ENCODE measurements at places on chromosomes 7 and 10. TPM values are rescaled to one million over a fixed set of nuclear protein-coding genes. Genes with fewer than 3 reads are reported as not detected.

DNA sequence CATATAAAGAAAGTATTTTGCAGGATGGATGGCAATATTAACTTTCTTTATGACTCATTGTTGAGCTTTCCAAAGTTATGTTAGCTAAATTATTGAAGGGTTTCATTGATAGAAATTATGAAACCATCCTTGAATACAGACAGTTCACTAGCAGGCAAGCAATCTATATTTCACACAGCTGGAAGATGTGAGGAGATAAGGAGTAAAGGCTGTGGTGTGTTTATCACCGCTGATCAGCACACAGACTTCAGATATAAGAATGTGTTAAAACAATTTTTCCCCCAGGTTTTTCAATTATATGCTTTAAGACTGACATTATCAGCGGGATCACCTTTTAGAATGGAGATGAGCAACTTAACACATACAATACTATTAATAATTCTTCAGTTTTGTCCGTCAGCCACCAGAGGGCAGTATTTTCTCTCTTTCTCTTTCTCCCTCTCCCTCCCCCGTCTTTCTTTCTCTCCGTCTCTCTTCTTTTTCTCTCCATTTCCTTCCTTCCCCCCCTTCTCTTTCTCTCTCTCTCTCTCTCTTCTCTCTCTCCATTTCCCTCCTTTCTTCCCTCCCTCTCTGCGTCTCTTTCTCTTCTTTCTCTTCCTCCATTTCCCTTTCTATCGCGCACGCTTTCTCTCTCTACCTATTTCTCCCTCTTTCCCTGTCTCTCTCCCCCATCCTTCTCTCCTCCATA is 62.9 kb upstream of the FAM171A1 start:
- DNase-seq: no peak

DNA sequence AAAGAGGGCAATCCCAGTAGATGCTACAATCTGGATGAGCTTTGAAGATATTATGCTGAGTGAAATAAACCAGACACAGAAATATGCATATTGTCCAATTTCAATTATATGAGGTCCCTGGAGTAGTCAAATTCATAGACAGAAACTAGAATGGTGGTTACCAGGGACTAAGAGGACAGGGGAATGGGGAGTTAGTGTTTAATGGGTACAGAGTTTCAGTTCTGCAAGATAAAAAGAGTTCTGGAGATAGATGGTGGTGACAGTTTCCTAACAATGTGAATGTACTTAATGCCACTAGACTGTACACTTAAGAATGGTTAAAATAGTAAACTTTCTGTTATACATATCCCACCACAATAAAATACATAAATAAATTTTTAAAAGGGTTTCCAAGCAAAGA is 236.6 kb downstream of the ELMO1 start:
- no peak for DNase-seq

GRCh38 chr10:69800109-69800508 is 1.6 kb upstream of the COL13A1 start:
- DNase-seq: peak; percentile 41

DNA sequence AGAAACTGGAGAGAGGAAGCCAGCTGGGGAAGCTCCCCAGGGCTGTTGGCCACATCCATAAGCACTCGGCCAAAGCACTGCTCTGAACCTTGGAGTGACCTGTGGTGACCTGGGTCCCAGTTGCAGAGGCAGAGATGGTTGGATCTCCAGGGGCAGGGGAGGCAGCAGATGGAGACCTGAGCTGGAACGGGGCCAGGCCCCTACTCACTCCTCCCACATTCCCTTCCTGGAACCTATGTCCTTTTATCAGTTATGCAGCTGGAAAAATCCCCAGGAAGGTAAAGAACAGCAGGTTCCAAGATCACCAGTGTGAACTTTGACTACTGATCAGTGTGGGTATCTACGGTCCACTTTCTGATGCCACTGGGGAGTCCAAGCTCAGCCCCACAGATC is 9.6 kb upstream of the PNLIPRP2 start:
- no peak for DNase-seq

DNA sequence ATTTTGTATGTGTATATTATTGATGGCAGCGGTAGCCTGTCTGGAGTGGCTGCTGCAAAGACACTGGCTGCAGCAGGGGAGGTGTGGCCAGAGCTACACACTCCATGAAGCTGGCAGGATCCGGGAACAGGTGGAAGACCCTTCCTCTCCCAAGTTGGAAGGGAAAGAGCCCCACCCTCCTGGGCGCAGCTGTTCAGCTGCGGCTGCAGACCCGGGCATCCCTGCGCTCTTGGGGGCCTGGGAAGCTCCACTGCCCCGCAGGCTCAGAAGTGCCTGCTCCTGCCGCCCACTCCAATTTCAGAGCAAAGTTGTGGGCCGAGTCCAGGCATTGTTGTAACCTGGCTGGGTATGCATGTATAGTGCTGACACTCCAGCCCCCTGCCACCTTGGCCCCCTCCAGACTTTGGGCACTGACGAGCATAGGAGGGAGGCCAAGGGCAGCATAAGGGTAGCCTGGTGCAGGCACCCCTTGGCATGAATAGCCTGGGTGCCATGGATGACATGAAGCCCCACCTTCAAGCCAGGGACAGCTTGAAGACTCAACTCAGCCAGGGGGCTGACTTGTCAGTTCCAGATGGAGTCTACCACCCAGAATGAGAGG is 90.7 kb upstream of the TMEM168 start:
- no peak for DNase-seq

GRCh38 chr10:17831341-17831740 is 22.2 kb downstream of the MRC1 start:
- no peak for DNase-seq

DNA sequence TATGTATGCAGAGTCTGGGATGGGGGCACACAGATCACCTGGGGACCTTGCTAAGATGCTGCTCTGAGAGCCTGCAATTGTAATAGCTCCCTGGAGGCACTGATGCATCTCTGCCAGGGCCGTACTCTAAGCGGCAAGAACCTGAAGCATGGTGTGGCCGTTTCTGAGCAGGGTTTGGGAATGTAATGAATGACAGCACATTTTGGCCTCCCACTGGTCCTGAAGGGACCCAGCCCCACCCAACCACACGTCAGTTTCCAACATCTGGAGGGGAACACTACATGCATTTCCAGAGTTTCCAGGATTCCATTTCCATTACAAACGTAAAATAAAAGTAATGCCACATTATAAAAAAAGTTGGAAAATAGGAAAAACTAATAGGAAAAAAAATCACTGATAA is 14.0 kb downstream of the ZCCHC24 start:
- DNase-seq: no peak

- no peak for DNase-seq
Observed at GRCh38 chr7:27515933-27516332, 146.8 kb downstream of the HIBADH start.

DNA sequence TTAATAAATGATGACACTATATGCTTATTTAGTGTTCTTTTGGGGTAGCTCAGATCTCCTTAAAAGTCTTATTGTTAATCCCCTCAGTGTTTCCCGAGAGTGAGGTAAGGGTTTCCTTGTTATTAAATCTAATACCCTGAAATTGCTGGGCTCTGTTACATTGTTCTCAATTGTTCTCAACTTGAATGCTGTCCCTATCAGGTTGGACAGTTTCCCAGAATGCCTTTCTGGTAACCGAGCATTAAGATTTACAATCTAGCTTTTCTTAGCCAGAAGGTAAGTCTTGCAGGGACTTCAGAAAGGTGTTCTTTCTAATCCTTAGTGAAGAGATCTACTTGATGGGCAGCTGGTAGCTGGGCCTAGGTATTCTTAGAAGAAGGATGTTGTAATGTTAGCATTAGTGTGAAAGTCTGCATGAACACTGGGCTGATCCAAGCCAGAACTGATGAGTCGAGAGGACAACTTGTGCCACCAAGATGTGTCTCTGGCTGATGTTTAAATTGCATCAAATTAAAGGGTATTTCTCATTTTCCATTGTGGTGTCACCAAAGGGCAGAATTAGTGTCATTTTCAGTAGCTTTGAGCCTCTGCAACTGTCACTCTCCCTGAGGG is 89.9 kb downstream of the SND1 start:
- no peak for DNase-seq

GRCh38 chr10:96275685-96276418 is 4.5 kb upstream of the BLNK start:
- peak; percentile 11 for DNase-seq

GRCh38 chr7:9175871-9176270 is 742.5 kb downstream of the NXPH1 start:
- DNase-seq: no peak

DNA sequence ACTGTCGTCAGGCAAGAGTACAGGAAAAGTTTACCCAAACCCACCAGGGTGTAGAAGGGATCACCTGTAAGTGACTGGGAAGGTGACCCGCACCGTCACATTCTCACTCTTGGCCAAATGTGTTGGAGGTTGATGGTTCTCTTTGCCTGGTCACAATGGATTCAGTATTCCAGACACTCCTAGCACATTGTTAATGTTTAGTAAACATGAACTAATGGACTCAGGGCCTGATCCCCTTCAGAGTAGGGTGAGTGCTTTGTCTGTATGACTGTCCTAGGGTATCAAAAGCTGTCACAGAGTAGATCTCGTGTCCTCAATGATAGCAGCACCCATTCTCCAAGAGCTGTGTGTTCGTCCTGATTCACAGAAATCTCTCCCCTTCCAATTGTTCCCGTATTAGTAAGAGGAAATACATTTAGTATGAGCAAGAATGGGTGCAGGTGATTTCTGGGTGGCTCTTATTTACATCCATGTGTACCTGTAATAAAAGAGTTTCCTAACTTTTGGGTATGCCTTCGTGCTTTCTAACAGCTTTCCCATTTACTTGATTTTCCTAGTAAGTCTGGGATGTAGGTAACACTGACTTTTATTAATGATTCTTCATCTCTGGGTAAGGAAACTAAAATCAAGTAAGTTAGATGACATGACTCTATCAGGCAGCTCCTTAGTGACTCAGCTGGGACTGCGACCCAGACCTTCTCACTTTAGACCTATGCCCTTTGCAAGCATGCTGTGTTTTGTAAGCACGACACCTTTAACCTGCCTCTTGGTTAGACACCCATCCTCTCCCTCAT is 4.7 kb downstream of the EEPD1 start:
- no peak for DNase-seq

- no peak for DNase-seq
Observed at GRCh38 chr7:77699056-77699455, 2.8 kb downstream of the RSBN1L start.

DNA sequence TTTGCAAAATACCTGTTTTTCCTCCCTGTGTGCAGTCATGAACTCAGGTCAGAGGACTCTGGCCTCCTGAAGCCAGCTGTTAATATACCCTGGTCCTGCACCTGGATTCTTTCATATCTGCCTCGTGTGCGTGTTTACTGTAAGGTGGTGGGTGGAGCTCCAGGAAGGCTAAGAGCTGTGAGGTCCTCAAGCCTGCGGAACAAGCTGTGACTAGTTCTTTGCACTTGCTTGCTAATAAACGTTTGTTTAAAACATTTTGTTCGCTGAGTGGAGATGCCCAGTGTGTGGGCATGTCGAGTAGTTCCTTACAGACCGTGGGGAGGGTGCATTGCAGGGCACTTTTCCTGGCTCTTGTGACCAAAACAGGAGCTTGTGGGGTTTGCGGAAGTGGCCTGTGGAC is 139.0 kb downstream of the DOCK1 start:
- DNase-seq: no peak

- no peak for DNase-seq
Observed at GRCh38 chr7:37796138-37796775, 52.1 kb upstream of the NME8 start.

GRCh38 chr10:73910764-73911552 is at the start of gene PLAU:
Gene PLAU, plus strand, starts transcription at chr10:73911132. Its CDS starts 424 bp downstream, at chr10:73911556.
- peak; percentile 26 for DNase-seq

GRCh38 chr10:1267568-1267967 is 211.4 kb downstream of the WDR37 start:
- DNase-seq: no peak

- DNase-seq: no peak
Observed at GRCh38 chr10:96660297-96660696, 60.0 kb downstream of the PIK3AP1 start.

DNA sequence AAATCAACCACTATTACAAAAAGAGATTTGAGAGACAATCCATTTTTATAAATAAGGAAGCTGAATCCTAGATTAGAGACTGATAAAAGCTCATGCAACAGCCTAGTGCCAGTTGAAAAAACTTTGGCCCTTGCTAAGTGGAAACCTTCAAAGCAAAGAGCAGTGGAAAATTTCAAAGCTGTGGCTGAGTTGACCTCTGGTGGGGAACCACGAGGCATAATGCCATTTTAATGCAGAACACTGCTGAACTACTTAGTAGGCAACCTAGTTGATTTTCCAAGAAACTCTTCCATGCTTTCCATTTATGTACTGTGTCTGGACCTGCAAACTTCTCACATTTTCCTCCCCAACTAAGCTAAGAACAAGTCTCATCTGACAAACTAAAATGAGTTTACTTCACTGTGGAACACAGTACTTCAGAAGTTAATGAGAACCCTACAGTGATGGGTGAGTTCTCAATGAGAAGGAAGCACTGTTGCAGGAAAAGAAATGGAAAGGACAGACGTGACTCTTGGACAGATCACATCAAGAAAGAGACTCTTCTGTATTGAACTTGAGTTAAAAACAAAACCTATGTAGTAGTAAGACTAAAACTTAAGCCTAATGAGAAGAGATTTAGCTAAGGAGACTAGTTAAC is 19.5 kb downstream of the FZD9 start:
- peak; percentile 52 for DNase-seq

DNA sequence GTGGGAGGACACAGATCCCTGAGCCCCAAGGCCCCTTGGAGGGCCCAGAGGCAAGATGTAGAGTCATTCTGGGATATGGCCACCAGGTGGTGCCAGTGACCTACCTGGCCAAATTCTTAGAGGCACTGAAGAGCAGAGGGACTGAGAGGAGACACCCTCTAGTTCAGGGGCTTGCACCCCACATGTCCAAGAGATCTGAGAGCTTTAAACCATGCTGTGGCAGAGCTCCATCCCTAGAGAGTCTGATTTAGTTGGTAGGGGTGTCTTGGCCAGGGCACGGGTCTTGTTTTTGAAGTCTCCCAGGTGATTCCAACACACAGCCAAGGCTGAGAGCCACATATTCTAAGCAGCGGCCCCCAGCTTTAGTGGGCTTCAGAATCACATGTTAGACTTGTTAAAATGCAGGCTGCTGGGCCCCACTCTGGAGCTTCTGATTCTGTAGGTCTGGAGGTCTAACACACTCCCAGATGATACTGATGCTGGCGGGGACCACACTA is 52.5 kb downstream of the PRF1 start:
- DNase-seq: peak; percentile 58

DNA sequence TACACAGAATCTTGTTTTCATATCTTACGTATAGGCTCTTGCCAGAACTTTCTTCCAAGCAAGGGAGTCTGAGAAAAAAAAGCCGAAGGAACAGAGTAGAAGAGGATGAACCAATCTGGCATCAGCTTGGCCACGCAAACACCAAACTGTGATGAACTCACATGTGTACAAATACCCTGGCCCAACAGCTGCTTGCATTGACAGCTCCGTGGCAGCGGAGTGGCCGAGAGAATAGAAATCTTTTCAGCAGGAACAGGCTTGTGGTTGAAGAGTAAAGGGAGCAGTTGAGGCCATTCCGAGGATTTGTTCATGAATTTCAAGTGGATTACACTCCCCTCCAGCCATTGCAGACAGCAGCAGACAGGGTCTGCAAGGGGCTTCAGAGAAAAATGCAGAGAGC is 173.8 kb upstream of the PLXNA4 start:
- no peak for DNase-seq

CREB5 gene
- total RNA-seq: 1.4 TPM

CADPS2 gene
- total RNA-seq: 31.2 TPM

DNMBP gene
- 11.9 TPM for total RNA-seq

HIBADH gene
- total RNA-seq: 118 TPM

PIK3AP1 gene
- total RNA-seq: 17.8 TPM

WBP1L gene
- total RNA-seq: 154 TPM

C7orf57 gene
- 1.7 TPM for total RNA-seq

SYPL1 gene
- total RNA-seq: 64.0 TPM

IFIT1B gene
- total RNA-seq: not detected

GPNMB gene
- total RNA-seq: 30.3 TPM

ADAMTS14 gene
- total RNA-seq: not detected

CNTNAP2 gene
- not detected for total RNA-seq

Data from adrenal gland (tissue), 19 donors.